ENCODE measurements at places on chromosomes 6 and 20. TPM values are rescaled to one million over a fixed set of nuclear protein-coding genes. Genes with fewer than 3 reads are reported as not detected.

SLC26A8 gene
- not detected for total RNA-seq

LAMA2 gene
- 0.99 TPM for total RNA-seq

ZSCAN9 gene
- 18.0 TPM for total RNA-seq

PARD6B gene
- total RNA-seq, result 0.07 TPM

MDFI gene
- 45.8 TPM for total RNA-seq

SEL1L2 gene
- total RNA-seq, result not detected

MRAP2 gene
- total RNA-seq, result 5.8 TPM

SAMD5 gene
- total RNA-seq, result 4.6 TPM

TBXT gene
- total RNA-seq, result not detected

GJA1 gene
- total RNA-seq, result 235 TPM

TAPBP gene
- 90.7 TPM for total RNA-seq

LPIN3 gene
- 3.0 TPM for total RNA-seq

GNMT gene
- 1.2 TPM for total RNA-seq

ISM1 gene
- total RNA-seq, result not detected

C2 gene
- not detected for total RNA-seq

FOXA2 gene
- total RNA-seq, result not detected

SIRPA gene
- 59.2 TPM for total RNA-seq

ACSS2 gene
- 48.5 TPM for total RNA-seq

RNF182 gene
- total RNA-seq, result 0.78 TPM

PACRG gene
- not detected for total RNA-seq

PCK1 gene
- not detected for total RNA-seq

RAD21L1 gene
- total RNA-seq, result not detected

KHDC1L gene
- total RNA-seq, result not detected

TSPO2 gene
- total RNA-seq, result not detected

EYA2 gene
- total RNA-seq, result not detected

RIMS1 gene
- 0.44 TPM for total RNA-seq

TP53RK gene
- 13.1 TPM for total RNA-seq

GPR6 gene
- total RNA-seq, result not detected

MEP1A gene
- total RNA-seq, result not detected

C6orf15 gene
- not detected for total RNA-seq

PXMP4 gene
- total RNA-seq, result 6.9 TPM
